ENCODE measurements at places on chromosomes 5 and 9. TPM values are rescaled to one million over a fixed set of nuclear protein-coding genes. Genes with fewer than 3 reads are reported as not detected.

The LEAP2 gene
- 0.37 TPM for polyA plus RNA-seq

The MYOT gene
- 276 TPM for polyA plus RNA-seq

The NR5A1 gene
- 0.04 TPM for polyA plus RNA-seq

The TAF11L5 gene
- polyA plus RNA-seq = not detected

The NDST1 gene
- polyA plus RNA-seq = 53.5 TPM

The LIX1 gene
- not detected for polyA plus RNA-seq

All from heart left ventricle (tissue), 16 donors.